ENCODE measurements at places on chromosomes 4 and X. TPM values are rescaled to one million over a fixed set of nuclear protein-coding genes. Genes with fewer than 3 reads are reported as not detected.

EVC gene
- total RNA-seq = 20.7 TPM

BANK1 gene
- total RNA-seq = 0.11 TPM

ADH1A gene
- total RNA-seq = not detected

PROM1 gene
- 0.11 TPM for total RNA-seq

TMEM31 gene
- total RNA-seq = not detected

CCNQ gene
- 48.6 TPM for total RNA-seq

FRG1 gene
- total RNA-seq = 69.3 TPM

FAM9C gene
- not detected for total RNA-seq

ADH1B gene
- not detected for total RNA-seq

CTAG2 gene
- 2.5 TPM for total RNA-seq

RTL9 gene
- total RNA-seq = 0.23 TPM

JADE3 gene
- 4.9 TPM for total RNA-seq

AFP gene
- total RNA-seq = not detected

PABPC1L2A gene
- total RNA-seq = not detected

MAGEA12 gene
- total RNA-seq = 115 TPM

RGS12 gene
- total RNA-seq = 10.0 TPM

SYN1 gene
- total RNA-seq = 0.13 TPM

GAGE1 gene
- 37.1 TPM for total RNA-seq

FOXP3 gene
- not detected for total RNA-seq

C4orf17 gene
- total RNA-seq = not detected

PRDX4 gene
- total RNA-seq = 141 TPM

POF1B gene
- total RNA-seq = not detected

SPANXA1 gene
- total RNA-seq = 18.7 TPM

PRRG3 gene
- total RNA-seq = not detected

VCX gene
- 20.5 TPM for total RNA-seq

PAGE2 gene
- 116 TPM for total RNA-seq

TLR10 gene
- 0.05 TPM for total RNA-seq

AR gene
- 3.4 TPM for total RNA-seq

GPR173 gene
- not detected for total RNA-seq

LRAT gene
- 6.7 TPM for total RNA-seq

MAP7D2 gene
- total RNA-seq = 0.03 TPM

SLC6A14 gene
- total RNA-seq = not detected

REST gene
- 23.2 TPM for total RNA-seq

HS6ST2 gene
- total RNA-seq = 17.4 TPM

HELT gene
- not detected for total RNA-seq

OFD1 gene
- 16.6 TPM for total RNA-seq

DNASE1L1 gene
- 28.8 TPM for total RNA-seq

MAOB gene
- total RNA-seq = 0.08 TPM

PPARGC1A gene
- total RNA-seq = 0.45 TPM
